Kasumi-1 (cell line): ENCODE measurements at places on chromosomes 16 and 17.

DNA sequence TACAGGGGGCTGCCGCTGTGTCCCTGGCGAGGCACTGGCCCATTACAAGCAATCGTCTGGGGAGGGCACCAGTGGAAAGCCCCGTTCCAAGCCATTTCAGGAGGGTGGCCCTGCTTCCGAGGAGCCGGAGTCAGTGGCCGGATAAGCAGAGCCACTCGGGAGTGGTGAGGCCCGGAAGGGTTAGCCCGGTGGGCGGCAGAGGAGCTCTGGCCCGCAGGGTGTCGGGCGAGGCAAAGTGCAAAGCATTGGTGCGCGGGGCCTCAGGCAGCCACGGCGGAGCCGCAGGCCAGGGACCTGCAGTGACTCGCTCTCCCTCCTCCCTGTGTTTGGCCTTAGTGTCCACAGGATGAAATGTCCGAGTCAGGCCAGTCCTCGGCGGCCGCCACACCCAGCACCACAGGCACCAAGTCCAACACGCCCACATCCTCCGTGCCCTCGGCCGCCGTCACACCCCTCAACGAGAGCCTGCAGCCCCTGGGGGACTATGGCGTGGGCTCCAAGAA is 24.6 kb downstream of the NME3 start:
- no peak for DNase-seq

GRCh38 chr16:30491744-30492308 is 19.3 kb downstream of the ITGAL start:
- DNase-seq, result peak; percentile 90

GRCh38 chr17:48433896-48434295 is 3.9 kb upstream of the SKAP1 start:
- no peak for DNase-seq

DNA sequence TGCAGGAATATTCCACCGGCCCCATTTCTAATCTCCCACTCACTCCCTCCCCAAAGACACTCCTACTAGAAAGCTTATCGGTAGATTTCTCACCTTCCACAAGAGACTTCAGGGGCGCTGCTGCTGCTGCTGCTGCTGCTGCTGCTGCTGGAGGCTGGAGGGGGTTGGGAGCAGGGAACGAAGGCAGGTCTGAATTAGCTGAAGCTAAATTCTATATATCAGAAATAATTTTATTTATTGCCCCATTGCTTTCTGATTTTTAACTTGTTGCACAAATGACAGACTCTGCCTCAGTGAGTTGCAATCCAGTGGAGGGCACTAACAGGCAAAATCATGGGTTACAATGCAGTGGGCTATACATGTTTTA is 25.8 kb upstream of the HLF start:
- peak; percentile 79 for DNase-seq

DNA sequence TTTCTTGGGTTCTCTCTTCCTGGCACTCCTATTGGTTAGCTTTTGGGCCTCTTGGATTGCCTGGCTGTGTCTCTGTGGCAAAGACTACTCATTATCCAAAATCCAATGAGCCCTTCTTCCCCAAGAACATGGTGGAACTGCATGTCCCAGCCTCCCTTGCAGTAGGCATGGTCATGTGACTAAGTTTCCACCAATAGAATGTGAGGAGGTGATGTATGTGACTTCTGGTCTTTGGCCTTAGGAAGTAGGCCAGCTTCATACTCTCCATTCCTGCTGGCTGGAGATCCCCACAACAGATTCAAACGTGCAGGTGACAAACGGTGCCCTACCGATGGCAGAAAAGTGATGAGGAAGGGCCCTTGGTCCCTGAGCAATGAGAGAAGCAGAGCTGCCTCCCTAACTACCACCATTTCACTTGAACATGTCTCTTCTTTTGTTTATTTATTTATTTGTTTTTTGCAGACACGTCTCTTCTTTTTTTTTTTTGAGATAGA is 17.3 kb upstream of the SPN start:
- DNase-seq, result peak; percentile 47

DNA sequence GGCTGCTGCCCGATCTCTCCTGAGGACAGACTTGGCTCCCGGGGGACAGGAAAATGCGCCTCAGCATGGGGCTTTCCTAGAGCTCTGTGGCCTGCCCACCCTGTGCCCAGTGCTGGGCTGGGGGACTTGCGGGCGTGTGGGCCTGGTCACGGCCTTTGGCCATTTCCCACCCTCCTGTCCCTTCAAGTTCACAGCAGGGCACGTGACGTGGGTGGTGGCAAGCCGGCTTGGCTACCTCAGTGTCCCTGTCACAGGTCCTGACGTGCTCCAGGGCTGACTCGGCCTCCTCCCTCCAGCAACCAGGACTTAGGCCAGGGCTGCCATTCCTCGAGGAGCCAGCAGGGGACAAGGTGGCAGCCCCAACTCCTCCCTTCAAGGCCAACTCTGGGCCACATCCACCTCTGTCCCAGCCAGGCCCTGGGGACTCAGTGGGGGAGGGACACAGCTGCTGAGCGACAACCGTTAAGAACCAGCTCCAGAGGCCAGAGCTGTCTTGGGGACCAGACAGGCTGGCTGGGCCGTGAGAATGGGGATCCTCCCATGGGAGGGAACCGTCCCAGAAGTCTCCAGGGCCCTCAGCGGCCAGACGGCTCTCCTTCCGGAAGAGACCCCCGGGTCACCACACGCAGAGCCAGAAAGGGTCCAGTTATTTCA is 981 bp upstream of the UNC13D start:
- DNase-seq, result peak; percentile 98

- peak; percentile 2 for DNase-seq
Measured at GRCh38 chr17:9987779-9988585, 82.9 kb upstream of the RCVRN start.

DNA sequence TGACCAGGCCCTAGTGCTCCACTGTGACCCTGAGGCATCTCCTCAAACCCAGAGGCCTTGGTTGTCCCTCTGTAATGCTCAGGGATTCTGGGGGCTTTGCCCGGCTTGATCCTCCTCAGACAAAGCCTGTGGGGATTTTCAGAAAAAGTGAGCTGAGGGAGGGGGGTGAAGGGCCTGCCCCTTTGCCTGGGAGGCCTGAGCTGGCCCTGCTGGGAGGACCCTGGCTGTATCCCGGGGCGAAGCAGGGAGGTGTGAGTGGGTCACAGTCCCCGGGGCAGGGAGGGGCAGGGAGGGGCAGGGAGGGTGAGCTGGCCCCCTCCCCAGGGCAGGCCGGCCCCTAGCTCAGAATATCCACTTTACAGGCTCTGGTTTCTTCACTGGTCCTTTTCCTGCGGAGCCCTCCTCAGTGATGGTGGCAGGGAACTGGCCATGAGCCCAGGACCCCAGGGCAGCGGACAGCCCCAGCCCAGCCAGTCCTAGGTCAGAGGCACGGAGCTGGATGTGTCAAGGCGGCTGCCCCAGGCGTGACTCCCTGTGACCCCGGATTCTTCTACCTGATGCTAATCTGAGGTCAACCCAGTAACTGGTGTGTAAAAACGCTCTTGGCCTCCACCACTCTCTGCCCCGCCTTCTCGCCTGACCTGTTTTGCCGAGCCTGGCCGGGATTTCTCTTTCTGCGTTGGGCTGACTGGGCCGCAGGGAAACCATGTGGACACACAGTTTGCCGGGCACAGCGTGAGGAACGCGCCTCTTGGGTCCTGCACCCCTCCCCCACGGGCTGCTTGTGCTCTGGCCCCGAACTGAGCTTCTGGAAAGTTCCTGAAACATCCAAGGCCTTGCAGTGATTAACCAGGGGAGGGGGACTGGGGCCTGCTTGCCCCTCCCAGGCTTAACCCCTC is 5.8 kb upstream of the FASN start:
- DNase-seq, result no peak

GRCh38 chr17:70859829-70860228 is 690.5 kb downstream of the KCNJ2 start:
- no peak for DNase-seq

DNA sequence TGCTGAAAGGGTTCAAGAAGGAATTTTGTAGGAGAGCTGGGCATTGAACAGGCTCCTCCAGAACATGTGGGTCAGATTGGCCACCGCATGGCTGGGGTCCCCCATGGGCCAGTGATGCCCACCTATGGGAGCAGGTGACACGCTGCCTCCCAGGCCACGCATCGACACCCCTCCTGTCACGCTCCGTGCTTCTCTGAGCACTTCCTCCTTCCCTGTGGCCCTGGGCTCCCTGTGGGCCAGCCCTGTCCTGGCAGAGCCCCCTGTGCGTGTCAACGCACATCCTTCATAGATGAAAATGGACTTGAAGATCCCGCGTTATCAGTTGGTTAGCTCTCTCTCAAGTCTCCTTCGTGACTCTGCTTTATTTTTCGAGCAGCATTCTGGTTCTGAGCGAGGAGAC is 160.3 kb downstream of the RPTOR start:
- DNase-seq, result no peak

DNA sequence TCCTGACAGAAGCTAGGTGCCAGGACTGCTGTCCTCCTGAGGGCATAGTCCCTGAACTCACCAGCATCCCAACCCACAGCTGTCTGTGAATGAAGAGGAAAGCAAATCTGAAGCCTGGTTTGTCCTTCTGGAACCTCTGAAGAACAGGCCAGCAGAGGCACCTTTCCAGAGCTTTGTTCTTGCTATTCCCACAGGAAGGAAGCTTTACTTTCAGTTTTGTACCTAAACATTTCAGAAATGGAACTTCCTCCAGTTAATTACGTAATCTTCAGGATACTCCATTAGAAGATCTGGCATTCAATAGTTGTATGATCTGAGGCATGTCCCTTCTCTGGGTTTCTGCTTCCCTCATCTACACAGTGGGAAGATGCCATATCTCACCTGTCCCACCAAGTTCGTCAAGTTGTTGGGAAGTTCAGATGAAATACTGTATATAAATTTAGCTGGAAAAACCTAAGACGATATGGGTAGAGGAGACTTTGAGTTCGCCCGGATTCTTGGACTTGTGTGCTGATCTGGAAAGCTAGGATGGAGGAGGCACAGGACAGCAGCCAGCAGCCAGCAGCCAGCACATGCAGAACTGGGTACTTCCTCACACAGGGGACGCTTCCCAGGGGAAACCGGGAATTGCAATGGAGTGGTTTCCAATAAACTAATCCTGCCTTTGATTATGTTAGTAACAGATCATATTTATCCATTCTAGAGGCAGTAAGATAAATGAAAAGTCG is 22.4 kb downstream of the NXPH3 start:
- no peak for DNase-seq

- DNase-seq, result no peak
Measured at GRCh38 chr17:62693616-62694409, 66.3 kb downstream of the MRC2 start.

DNA sequence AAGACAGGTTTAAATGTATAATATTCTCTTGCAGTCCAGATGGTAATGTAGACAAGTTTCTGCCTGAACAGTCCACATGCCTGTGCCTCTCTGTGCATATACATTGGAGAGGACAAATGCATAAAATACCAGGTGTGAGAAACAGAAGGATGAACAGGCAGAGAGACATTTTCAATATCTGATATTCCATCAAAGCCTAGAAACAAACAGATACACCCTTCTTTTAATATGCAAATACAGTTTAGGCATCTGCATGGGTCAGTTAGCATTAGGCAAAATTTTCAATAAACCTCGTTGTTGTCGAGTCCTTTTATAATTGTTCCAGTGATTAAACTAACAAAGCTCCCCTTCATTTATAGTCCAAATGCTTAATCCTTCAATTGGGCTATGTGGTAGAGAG is 897 bp downstream of the OMG start:
- no peak for DNase-seq
